Hematopoietic multipotent progenitor cell treated with erythropoietin and hydrocortisone succinate and interleukin-3 and kit ligand, for 17 days (in vitro differentiated cells): ENCODE measurements at places on chromosomes 4 and X.

GRCh38 chrX:138886769-138887168 lies 175.3 kb upstream of the FGF13 start:
- DNase-seq: no peak

- no peak for DNase-seq
Observed at GRCh38 chrX:9339603-9340491, 125.0 kb upstream of the TBL1X start.

DNA sequence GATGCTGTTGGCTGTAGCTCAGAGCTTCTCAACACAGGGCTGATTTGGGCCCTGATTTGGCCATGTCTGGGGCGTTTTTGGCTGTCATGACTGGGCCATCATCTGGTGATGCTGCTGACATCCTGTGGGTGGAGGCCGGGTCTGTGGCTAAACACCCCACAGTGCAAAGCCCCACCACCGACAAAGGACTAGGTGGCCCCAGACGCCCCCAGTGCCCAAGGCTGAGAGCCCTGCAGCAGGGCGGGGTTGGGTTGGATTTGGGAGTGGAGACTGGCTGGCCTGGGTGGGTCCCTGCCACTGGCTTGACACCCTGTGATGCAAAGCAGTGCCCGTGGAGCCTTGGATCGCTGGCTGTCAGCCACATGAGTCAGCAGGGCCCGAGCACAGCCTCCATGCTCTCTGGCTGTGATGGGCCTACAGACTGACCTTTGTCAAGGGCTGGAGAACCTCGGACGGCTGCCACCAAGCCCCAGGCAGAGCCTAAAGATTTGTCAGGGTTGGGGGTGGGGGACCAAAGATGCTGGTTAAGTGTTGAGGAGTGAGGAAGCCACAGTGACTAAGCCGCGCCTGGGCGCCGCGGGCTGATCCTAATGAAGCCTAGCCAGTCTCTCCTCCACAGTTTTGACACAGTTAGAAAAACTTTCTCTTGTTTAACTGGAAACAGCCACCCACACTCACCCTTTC lies 28.3 kb downstream of the CYTL1 start:
- peak; percentile 7 for DNase-seq

- no peak for DNase-seq
Observed at GRCh38 chr4:8281519-8282133, 12.1 kb downstream of the HTRA3 start.

DNA sequence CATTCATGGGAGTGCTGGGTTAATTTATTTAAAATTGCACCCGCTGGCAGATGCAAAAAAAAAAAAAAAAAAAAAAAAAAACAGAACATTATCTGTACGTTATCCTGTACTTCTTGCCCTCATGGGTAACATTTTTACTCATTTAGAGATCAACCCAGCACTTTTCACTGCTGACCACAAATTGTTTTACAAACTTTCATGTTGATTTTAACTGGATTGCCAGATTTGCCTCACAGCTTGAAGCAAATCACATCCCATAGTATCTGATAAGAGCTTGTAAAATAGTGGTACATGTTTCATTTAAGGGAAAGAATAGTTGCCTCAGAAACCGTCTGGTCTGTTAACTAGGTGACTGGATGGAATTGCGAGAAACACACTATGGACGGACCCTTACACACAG lies 640.8 kb downstream of the TRIML1 start:
- DNase-seq: no peak

DNA sequence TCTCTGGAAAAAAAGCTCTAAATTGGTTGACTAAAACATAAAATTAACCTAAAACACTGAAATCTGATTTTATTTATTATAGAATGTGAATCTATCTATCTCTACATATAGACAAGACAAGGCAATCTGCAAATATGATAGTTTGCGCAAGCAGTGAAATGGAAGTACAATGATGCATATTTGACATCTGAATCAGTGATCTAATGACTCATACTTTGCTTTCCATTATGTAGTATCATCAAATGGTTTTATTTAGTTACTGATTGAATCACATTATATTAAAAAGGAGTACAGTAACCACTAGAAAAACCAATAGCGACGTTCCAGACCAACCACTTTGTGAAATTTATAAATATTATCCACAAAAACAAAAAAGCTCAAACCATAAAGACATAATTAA lies 1969.3 kb downstream of the PCDH7 start:
- no peak for DNase-seq

DNA sequence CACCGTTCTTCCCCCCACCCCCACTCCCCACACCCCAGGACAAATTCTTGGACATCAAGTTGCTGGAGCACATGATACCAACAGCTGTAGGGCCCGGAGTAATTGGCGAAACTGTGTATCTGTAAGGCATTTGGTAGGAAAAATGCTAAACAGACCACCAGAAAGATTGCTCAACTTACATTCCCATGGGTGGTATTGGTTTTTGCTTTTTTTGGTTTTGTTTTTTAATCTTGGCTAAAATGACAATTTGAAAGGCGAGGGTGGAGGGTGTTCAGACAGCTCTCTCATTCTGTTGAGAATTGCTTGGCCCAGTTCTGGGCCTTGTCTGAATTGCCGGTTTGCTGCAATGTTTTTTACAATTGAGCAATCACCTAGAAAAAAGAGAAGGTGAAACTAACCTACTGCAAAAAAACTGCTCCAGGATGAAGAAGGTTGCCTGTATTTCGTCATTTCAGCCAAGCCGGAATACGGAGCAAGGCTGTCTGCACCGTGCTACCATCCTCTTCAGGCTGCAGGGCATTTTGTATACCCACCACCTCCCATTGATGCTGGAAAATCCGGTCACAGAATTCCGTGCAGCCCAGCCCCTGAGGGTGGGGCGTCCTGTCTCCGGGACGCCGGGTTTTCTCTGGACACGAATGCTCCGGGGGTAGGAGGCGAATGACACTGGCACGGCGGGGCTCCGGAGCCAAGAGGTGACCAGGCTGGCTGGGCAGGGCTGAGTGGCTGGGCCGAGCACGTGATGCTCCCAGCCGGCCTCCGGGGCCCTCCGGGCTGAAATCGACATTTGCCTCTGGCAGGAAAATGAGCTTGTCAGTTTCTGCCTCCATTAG lies at the start of gene CLCN4:
TSS of gene CLCN4 (plus strand) at position 777 of the 833 bp plus-strand sequence. CDS start 28,058 bp downstream, outside the sequence.
- peak; percentile 65 for DNase-seq

GRCh38 chrX:106730401-106730800 lies 3.9 kb downstream of the RNF128 start:
- no peak for DNase-seq

GRCh38 chr4:119014658-119015057 lies 121.0 kb upstream of the MYOZ2 start:
- no peak for DNase-seq

GRCh38 chr4:85763202-85763601 lies 288.3 kb downstream of the ARHGAP24 start:
- no peak for DNase-seq

DNA sequence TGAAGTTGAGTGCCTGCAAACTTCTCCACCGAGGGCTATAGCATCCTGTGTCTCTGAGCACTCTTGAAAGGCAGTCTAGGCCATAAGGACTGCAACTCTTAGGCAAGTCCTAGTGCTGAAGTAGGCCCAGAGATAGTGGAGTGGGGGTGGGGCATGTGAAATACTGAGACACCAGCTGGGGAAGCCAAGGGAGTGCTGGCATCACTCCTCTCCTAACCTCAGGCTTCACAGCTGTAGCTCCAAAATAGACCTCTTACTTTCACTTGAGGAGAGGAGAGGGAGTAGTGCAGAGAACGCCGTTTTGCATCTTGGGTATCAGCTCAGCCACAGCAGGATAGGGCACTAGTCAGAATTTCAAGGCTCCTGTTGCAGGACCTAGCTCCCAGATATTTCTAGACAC lies 56.2 kb upstream of the CYSLTR1 start:
- DNase-seq: no peak
